Kidney epithelial cell (primary cell): ENCODE measurements at places on chromosomes 12 and 14. TPM values are rescaled to one million over a fixed set of nuclear protein-coding genes. Genes with fewer than 3 reads are reported as not detected.

Gene TUBA1B
- 739 and 794 TPM in 2 replicates for total RNA-seq

GRCh38 chr12:64551676-64552075 lies 58.6 kb upstream of the RASSF3 start:
- no peak for DNase-seq

DNA sequence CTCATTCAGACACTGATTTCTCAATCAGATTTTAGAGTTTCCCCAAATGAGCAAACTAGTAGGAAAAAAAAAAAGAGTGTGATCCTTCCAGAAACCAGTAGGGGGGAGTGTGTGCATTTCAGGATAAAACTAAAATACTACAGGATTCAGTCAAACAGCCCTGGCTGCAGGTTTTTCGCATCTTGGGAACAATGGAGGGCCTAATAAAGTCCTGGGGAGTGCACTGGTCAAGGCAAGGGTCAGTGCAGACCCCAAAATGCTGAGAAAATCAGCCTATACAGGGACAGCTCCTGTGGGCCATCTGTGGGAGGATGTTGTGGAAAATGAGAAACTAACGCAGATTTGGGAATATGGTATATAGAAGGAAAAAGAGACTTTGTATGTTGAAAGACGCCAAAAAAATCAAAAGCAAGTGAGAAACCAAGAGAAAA lies 22.2 kb upstream of the ABCD4 start:
- DNase-seq, result no peak

- DNase-seq, result peak; percentile 9
Observed at GRCh38 chr14:94823556-94824341, 53.8 kb upstream of the GSC start.

DNA sequence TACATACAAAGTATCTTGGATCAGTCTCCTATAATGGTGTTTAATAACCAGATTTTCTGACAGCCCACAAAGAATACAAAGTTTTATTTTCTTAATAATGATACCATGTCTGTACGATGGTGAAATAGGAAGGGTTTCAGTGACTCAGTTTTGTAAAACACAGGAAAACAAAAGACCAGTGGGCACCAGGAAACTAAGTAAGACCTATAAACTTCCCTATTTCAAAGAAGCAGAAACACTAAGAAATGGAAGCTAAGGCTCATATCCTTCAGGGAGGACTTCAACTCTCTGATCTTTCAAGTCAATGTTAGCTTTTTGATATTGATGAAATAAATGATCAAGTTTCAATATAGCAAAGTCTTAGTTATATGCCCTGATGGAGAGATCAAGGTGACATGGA lies 196.0 kb downstream of the DUSP6 start:
- no peak for DNase-seq

DNA sequence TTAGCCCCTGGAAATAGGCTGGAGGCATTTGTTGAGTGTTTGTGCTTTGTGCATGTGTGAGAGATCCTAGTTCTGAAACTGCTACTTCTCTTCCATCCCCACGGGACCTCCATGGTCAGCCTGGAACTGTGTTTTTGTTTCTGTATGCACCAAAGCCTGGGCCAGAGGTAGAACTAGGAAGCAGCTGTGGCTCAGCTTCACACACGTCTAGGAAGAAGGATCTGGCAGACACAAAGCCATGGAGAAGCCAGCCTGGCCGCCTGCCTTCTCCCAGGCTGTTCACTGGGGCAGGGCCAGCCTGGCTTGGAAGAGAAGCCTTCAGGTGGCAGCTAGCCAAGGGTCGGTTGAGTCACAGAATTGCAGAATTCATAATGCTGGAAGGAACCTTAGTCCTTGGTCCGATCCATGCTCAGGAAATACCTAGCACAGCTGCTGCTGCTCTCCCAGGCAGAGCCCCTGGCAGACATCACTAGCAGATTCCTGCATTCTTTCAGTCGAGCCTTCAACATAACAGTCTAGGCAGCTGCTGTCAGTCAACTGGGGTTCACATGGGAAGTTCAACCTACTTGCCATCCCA lies 27.0 kb downstream of the RIN3 start:
- DNase-seq, result peak; percentile 92

GRCh38 chr14:69798339-69798735 lies 1.3 kb upstream of the SLC10A1 start:
- no peak for DNase-seq
